ENCODE measurements at places on chromosomes 2 and 18.

GRCh38 chr2:72984172-72984671 is 66.9 kb downstream of the EMX1 start:
- DNase-seq: no peak

DNA sequence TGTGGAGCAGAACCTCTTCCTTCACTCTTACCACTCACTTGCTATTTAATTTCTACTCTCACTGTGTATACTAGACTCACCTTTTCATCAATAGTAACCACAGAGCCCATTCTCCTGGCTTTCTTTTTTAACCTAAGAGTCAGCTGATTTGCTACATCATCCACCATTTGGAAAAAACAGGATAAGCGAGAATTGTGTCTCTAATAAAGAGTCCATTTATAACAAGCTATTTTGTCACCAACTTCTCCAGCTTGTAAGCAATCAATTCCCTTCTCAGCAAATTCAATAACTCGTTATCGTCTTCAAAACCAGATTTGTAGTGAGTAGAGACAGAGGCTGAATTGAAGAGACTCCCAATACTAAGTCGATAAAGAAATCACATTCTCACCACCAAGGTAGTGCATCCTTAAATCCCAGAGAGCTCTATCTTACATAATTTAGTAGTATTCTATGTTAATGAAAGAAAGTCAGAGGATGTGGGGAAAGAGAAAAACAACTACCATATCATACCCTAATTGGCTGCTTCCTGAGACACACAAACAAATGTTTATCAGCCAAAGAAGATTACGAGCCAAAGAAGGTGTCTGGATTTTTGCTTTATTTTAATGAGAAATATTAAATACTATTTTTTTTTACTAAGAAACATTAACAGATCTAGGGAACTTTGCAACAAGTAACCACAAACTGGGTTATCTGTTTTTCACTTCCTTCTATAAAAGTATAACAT is 52.5 kb upstream of the SPTBN1 start:
- no peak for DNase-seq

- no peak for DNase-seq
These were observed 1435.7 kb downstream of the LRP1B start for GRCh38 chr2:140695155-140695554.

GRCh38 chr2:181231151-181231550 is 226.0 kb upstream of the ITGA4 start:
- DNase-seq: no peak

DNA sequence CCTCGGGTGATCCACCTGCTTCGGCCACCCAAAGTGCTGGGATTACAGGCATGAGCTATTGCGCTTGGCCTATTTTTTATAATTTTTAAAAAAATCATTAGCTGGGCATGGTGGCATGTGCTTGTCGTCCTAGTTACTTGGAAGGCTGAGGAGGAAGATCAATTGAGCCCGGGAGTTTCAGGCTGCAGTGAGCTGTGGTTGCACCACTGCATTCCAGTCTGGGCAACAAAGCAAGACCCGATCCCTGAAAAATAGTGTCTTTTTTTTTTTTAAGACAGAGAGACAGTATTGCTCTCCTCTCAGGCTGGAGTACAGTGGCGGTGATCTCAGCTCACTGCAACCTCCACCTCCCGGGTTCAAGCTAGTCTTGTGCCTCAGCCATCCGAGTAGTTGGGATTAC is 4.8 kb downstream of the SSB start:
- DNase-seq: no peak

- DNase-seq: no peak
These were observed 34.1 kb downstream of the PTH2R start for GRCh38 chr2:208440716-208441115.

GRCh38 chr2:7634409-7634808 is 717.2 kb downstream of the RNF144A start:
- DNase-seq: no peak

DNA sequence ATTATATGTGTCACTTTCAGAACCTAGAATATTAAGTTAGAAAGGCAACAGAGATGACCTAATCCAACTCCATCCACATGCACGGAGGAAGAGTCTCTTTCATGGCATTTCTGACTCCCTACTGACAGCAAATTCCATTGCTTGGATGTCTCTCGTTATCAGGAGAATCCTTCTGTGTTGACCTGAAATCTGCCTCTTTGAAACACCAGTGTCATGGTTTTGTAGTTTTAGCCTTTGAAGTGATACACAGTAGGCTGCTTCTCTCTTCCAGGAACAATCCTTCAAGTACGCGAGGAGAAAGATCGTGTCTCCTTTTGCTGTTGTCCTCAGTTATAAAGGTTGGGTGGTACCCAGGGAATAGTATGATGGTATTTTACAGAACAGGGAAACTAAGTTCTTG is 201.9 kb upstream of the RASGRP3 start:
- no peak for DNase-seq

DNA sequence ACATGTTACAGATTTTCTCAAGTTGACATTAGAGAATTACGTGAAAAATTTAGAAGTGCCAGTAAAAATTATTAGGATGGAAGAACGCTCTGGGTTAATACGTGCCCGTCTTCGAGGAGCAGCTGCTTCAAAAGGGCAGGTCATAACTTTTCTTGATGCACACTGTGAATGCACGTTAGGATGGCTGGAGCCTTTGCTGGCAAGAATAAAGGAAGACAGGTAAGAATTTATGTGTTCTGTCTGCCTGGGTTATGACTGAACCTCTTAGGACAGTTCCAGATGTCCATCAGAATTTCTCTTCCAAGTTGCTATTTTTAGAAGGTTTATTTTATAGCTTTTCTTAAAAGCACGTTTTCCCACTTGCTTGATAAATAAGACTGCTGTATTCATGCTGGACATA is 371.0 kb downstream of the GALNT13 start:
- no peak for DNase-seq

DNA sequence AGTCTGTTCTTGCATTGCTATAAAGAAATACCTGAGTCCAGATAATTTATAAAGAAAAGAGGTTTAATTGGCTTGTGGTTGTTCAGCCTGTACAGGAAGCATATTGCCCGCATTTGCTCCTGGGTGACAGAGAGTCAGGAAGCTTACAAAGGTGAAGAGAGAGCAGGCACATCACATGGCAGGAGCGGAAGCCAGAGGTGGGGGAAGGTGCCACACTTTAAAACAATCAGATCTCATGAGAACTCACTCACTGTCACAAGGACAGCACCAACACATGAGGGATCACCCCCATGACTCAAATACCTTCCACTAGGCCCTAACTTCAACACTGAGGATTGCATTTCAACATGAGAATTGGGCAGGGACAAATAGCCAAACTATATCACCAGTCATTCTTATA is 124.8 kb upstream of the COL5A2 start:
- DNase-seq: no peak

- DNase-seq: no peak
These were observed 4.0 kb downstream of the BAZ2B start for GRCh38 chr2:159612255-159612901.

GRCh38 chr18:715626-716025 is 3.2 kb upstream of the ENOSF1 start:
- no peak for DNase-seq

DNA sequence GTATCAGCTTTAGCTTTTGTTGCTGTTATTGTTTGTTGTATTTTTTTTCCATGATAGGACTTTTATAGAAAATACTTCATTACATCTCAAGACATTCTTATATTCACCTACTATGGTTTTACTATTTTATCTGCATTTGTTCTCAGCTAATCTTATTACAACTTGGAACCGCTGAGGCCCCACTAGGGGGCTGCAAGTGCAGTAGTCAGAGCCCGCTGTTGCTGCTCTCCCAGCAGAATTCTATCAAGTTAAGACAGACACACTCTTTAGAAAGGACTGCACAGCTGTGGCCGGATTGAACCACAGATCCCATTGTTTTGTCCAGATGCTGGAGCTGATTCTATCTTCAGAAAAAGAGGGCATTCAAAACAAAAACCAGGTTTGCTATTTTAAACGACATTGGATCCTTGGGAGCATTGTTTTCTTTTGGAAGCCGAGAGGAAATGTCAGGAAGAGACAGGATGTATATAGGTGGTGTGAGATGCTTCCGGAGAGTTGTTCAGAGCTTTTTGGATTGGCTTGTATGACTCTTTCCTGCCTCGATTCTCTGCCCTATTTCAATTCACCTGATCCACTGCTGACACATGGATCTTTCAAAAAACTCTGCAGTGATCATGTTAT is 105.7 kb upstream of the GAREM1 start:
- DNase-seq: no peak

GRCh38 chr2:69544951-69545350 is 98.6 kb downstream of the AAK1 start:
- DNase-seq: no peak

- DNase-seq: peak; percentile 4
These were observed 979.5 kb upstream of the CELF4 start for GRCh38 chr18:38545071-38545470.

DNA sequence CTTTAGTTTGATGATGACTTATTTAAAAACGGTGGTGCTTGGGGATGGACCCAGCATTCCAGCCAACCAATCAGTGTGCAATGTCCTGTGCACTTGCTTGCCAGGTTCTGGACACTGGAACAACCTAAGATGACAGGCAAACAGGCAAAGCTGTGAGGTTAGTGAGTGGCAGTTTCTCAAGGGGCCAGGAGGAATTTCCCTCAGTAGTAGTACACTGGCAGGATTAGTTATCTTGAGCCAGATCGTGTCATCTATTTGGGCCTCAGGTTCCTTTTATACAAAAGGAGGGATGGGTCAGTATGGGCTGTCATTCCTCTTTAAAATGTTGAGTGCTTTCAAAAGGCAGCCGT is 26.6 kb downstream of the MAP4K4 start:
- no peak for DNase-seq

- DNase-seq: no peak
These were observed 106.8 kb downstream of the HRH4 start for GRCh38 chr18:24567199-24567598.

GRCh38 chr2:71494523-71495155 is 41.3 kb downstream of the DYSF start:
- no peak for DNase-seq

DNA sequence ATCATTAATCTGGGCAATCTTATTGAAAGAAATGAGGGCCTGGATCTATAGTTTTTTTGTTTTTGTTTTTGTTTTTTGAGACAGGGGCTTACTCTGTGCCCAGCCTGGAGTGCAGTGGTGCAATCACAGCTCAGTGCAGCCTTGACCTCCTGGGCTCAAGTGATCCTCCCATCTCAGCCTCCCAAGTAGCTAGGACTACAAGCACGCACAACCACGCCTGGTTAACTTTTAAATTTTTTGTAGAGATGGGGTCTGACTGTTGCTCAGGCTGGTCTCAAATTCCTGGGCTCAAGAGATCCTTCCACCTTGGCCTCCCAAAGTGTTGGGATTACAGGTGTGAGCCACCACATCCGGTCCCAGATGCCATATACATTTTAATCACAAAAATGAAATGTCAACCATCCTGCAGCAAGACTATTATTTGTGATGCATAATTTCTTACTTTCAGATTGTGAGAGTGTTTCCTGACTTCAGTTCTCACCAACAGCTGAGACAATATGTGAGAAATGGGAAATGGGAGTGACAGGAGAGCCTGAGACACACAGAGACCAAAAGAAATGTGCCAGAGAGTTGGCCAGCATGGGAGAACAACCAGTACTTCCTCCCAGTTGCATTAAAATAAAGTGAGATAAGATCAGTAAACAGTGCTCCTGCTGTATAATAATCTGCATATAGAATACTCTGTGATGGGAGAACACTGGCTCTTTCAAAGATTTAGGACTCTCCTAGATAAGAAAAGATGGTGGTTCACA is 87.6 kb downstream of the METTL8 start:
- DNase-seq: no peak

- DNase-seq: no peak
These were observed 33.0 kb downstream of the CYP26B1 start for GRCh38 chr2:72114693-72115051.

GRCh38 chr2:13821255-13821880 is 811.1 kb upstream of the LRATD1 start:
- no peak for DNase-seq

DNA sequence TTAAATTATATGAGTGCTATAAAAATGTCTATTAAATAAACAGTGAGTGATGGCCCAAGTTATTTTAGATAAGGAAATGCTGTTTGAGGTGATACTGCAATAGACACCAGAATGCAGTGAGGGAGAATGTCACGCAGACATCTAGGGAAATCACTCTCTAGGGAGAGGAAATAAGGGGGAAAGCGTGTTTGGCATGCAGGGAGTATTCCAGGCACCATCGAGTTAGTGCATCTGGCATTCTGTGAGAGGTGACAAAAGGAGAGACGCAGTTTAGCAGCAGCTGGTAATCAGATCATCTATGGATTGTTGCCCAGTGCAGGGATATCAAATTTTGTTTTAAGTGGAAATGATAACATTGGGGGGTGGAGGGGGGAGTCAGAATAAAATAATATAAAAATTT is 175.4 kb upstream of the NETO1 start:
- DNase-seq: no peak

DNA sequence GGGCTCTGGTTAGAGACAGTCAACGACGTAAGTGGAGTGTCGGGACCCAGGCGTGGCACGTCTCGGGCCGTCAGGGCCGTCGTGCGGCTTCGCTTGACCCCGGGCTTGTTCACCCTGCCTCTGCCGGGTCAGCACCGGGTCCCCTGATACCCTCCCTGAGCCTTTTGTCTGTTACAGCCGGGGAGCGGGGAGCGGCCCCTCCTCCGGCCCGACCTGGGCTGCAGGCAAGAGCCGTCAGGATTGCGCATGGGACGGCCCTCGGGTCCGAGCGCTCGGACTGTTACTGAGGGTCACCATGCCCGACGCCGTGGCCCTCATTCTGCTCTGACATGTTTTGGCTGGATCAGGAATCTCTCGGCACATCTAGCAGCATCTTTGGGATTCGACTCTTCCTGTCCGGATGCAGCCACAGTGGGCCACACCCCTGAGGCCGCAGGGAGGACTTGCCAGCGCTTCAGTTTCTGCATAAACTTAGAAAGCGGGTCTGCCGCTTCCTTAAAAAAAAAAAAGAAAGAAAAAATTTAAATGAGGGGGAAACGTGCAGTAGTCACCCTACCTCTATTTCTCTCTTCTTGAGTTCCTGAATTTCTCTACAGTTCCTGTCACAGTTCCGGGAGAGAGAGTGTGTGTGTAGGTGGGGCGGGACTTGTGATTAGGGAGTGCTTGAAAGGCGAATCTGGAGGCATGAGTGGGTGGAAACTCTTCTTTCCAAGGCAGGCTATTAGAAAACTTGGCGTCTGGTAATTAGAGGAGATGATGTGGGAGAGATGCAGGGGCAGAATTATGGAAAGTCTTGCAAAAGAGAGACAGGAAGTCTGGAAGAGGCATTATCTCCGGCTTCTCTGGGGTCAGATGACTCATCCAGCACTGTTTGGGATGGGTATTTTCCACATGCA is 909 bp downstream of the TMEM87B start:
- DNase-seq: peak; percentile 53

GRCh38 chr2:237631007-237631785 is 3.8 kb downstream of the LRRFIP1 start:
- DNase-seq: no peak
